KBM-7 (cell line): ENCODE measurements at places on chromosomes 6 and 20.

DNA sequence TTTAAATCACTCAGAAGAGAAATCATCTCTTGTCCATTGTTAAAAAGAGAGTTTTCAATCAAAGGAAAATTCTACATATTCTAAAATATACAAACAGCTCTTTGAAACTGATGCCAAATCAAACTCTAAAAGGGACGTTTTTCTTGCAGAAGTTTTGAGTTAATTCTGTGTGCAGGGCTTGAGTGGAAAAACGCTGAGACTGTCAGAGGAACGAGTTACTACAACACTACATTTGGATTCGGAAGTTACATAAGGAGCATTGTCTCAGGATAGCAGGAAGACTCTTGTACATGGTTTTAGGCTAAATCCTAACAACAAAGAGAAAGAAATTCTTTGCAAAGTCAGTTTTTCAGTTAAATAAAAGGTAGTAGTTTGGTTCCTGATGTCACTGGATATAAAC is 155.7 kb upstream of the SUPT3H start:
- DNase-seq = no peak

GRCh38 chr20:25090492-25091429 is 8.8 kb upstream of the VSX1 start:
- DNase-seq = no peak

GRCh38 chr6:106152952-106153351 is 66.8 kb downstream of the PRDM1 start:
- DNase-seq = no peak

GRCh38 chr6:54632984-54633565 is 213.5 kb upstream of the FAM83B start:
- DNase-seq = no peak

GRCh38 chr6:35728683-35729678 is 7.9 kb upstream of the ARMC12 start:
- no peak for DNase-seq
